ENCODE measurements at places on chromosomes 12 and 14.

DNA sequence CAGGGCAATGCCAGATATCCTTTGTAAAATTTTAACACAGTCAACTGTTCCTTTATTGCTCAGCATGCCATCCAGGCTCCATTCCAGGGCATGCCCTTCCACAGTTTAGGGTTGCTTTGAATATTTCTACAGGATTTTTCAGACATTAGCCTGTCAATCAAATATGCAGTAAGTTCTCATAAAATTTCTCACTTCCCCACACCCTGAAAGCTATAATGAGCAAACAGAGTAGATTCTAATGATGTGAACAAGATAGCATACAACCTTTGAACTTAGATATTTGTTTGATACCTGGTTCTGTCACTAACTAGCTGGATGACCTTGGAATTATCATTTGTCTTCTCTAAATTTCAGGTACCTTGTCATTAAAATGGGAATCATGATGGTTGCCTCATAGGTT, 251.2 kb downstream of the SYT1 start:
- DNase-seq: no peak

GRCh38 chr14:105168979-105169507, 467 bp upstream of the JAG2 start:
- DNase-seq: no peak

DNA sequence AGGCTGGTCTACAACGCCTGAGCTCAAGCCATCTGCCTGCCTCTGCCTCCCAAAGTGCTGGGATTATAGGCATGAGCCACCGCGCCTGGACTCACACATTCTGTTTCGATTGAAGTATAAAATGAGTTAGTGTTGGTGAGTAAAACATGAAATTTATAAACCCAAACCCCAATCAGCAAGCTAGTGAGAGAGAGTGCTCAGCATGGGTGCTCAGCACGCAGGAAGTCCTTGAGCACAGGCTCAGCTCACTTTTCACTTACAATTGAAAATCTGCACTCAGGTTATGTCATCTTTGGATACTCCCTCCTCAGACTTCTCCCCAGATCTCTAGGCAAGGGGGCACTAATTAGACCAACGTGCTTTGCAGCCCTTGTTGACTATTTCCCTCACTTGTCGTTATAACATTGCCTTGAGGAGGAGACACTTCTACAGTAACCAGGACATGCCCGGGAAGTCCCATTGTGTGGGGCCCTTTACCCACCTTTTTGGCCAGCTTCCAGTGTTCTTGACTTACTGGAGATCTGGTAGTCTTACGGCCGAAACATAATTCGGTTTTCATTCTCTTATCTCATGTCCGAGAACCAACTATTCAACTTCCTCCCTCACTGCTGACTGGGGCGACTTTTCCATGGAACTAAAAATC, 68.5 kb upstream of the AMN1 start:
- no peak for DNase-seq

- peak; percentile 68 for DNase-seq
Observed at GRCh38 chr12:132955094-132956010, 754 bp downstream of the ZNF605 start.

DNA sequence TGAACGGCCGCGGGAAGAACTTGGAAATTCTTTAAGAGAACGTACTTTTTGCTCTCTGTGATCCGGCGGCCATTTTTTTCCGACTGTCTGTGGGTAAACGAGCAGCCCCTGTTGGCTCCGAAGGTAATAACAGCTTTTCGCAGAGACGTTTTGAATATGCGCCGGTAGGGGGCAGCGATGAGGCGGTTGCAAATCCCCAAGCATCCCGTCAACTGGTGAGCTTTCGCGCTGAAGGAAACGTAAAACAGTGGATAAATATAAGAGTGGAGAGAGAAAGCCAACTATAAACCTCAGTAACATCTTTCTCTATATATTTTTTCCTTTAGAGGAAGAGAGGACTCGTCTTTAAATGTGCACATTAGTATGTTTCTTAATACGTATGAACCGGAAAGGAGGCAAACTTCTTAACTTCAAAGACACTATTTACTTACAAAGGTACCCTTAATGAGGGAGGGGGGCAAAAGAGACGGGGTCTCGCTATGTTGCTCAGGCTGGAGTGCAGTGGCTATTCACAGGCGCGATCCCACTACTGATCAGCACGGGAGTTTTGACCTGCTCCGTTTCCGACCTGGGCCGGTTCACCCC, 9.6 kb upstream of the NEMF start:
- DNase-seq: peak; percentile 94

GRCh38 chr12:120194226-120194533, 335 bp downstream of the GCN1 start:
- DNase-seq: no peak

DNA sequence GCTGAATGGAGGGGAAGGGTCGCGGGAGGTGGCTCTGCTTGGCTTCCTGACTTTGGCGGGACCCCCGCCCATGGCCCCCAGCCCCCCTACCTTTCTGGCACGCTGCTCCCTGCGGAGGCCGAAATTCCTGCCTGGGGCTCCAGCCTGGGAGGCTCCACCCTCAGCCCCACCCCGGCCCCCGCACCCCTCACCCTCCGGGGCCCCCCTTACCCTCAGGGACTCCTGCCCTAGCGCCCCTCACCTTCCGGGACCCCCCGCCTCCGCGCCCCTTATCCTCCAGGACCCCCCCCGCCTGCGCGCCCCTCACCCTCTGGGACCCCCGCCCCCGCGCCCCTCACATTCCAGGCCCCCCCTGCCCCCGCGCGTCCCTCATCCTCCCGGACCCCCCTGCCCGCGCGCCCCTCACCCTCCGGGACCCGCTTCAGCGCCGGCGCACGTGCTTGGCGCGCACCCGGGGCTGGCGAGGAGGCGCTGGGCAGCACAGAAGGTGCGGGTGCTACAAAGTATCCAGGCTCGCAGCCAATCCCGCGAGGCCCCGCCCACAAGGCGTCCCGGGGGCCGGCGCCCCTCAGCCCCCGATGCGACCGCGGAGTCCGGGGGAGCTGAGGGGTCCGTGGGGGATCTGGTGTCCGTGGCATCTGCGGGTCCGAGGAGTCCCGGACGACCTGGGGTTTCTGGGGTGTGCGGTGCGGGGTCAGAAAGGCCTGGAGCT, at the start of gene ANHX:
Gene ANHX, minus strand, starts transcription at position 477 of the 712 bp plus-strand sequence. CDS start 1,521 bp downstream, outside the sequence.
- no peak for DNase-seq

DNA sequence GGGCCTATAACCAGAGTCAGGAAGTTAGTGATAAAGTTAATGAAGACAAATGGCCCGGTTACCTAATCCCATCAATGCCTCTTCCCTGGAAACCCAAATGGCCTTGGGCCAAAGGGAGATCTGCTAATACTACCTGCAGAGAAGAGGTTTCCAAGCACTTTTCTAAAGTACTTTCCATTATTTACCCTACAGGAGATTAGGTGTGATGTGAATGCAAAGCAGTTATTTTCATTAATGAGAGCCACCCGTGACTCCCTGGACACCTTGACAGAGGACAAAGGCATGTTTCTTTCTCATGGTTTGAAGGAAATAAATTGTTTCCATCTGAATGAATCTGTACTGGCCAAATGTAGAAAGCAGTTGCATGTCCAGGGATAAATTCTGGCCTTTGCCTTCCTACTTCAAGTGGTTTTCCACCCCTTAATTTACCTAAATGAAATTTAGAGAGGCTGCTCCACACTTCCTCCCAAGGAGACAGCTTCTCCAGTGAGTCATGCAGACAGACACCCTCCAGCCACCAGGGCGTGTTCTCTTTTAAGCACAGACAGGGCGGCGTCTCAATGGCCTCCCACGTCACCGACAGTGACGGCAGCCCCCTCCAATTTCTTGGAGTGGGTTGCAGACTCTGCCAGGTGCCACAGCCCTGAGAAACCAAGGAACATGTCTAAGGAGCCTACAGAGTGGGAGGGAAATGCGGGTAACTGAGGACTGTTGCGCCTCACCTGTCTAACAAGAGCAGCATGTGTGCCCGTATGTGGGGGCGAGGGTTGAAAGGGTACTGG, 43.9 kb upstream of the GNPNAT1 start:
- peak; percentile 63 for DNase-seq

DNA sequence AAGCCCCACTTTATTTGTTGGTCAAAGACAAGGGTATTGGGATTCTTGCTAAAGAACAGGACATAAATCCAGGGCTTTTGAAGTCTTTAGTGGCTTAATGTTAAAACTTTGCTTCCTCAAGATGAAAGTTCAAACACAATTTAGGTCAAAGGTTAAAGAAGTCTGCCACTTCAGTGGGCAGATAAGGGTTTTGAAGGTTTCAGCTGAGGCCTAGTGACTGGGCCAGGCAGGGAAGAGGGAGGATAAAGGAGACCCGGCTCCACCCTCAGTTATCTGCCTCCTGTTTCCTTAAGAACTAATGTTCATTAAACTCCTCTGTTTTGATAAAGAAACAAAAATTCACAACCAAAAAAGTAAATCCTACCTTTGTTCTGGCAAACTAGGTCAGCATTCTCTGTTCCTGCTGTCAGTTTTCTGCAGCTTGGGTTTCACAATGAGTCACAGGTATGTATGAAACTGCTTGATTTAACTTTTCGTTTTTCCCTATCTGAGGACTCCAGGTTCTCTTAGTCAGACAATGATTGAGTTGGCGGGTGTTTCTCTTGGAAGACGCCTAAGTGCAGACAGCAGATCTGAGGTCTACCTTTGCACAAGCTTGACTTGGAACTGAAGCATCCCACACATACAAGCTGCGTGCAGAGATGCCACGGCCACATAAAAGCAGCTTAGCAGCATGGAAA, 208.3 kb downstream of the EXOC5 start:
- DNase-seq: no peak

DNA sequence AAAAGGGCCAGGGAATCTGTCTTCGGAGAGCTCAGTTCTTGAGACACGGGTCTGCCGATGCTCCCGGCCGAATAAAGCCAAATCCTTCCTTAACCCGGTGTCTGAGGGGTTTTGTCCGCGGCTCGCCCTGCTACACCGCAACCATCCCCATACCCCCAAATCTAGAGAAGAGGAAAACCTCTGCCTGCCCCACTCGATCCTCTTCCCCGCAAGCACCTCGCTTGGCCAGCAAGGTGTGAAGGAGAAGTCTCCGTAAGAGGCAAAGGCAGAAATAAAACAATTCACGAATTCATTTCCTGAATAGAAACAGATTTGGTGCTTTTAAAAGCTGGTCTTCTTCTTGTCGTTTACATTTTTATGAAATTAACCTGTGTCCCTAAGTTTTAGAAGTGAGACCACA, 67.3 kb upstream of the GALNT9 start:
- no peak for DNase-seq

DNA sequence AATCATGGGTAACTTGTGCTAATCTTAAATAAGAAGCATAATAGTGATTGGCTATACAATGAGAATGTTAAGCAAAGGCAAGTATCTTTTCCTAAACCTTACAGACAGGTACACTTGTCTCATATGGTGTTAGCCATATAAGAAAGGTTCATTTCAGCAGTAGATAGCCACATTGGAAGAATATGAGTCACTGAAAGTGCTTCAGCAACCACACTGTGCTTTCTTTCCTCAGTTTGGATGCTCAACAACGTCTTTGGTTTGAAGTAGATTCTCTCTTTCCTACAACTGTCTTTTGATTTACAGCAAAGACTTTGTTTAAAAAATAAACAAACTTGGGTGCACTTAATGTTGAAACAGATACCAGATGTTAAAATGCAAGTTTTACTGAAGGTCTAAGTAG, 8.9 kb downstream of the DDHD1 start:
- DNase-seq: no peak

DNA sequence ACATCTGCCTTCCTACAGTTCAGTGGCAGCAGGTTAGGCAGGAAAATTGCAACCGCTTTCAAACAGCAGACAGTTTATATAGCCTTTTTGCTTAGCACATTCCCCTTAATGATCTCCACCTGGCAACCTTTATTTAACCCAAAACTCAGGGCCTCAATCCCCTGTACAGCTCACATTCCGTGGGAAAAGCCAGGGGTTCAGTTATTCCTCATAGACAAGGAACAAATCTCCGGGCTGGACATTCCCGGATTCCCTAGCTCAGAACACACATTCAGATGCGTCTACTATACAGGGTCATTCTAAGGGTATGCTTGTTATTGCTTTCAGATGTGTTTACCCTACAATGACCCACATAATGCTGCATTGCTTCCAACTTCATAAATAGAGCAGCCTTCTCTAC, 73.8 kb upstream of the DCN start:
- no peak for DNase-seq

DNA sequence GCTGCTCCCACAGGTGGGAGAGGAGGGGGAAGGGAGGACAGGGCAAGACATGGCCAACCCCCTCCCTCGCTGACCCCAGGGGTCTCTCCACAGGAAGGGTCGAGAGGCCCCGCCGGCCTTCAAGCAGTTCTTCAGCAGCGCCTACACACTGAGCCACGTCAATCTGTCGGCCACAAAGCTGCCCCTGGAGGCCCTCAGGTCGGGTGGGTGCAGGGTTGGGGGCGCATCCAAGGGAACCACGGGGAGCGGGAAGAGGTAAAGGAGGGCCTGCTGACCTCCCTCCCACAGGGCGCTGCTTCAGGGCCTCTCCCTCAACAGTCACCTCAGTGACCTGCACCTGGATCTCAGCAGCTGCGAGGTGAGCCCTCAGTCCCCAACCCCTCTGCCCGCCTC, 6.1 kb downstream of the CARMIL3 start:
- no peak for DNase-seq

DNA sequence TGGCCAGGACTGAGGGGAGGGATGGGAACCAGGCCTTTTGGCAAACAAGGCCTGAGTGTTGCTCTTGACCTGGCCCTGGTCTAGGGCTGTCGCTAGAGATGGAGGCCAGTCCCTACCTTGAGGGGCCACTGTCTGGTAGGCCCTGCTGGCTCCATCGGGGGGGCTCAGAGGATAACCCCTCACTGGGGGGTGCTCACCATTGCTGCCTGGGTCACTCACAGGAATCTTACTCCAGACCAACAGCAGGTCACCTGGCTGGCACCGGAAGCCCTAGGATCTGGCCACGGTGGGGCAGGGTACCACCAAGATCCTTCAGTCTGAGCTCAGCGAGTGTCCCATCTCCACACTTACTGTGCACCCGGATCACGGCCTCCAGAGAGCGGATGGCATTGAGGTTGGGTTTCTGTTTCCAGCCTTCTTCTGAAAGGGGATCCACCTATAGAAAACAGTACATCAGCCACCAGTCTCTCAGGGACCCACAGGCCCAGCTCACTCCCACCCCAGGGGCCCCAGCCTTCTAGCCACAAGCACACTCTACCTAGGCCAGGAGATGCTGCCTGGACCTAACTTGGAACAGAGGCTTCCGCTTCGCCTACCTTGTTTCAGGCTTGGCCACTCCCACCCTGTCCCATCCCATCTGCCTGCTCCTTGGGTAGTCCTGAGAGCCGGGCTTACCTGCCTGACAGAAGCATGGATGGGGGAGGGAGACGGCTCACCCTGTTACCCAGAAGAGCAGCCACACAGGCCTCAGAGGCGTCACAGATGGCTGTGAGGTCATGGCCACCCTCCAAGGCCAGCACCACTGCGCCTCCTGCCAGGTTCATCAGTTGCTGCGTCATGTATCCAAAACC, 12.2 kb downstream of the SLC48A1 start:
- DNase-seq: no peak

DNA sequence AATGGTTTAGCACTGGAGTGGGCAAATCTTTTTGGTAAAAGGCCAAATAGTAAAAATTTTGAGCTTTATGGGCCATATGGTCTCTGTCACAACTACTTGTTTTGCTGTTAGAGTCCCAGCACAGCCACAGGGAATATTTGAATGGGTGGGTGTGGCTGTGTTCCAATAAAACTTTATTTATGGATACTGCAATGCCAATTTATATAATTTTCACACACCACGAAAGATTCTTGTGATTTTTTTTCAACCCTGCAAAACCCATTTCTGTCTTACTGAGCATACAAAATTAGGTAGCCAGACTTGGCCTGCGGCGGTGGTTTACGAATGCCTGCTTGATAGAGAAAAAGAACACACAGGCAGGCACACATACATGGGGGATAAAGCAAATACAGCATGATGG, 28.3 kb downstream of the TMEM120B start:
- DNase-seq: no peak

Data from fibroblast of pulmonary artery (primary cell).